COR-L47 (cell line): ENCODE measurements at places on chromosomes 1 and 21.

- no peak for DNase-seq
These were observed 19.1 kb upstream of the NRDC start for GRCh38 chr1:51897699-51898031.

GRCh38 chr1:27349784-27350662, 8.2 kb downstream of the SYTL1 start:
- peak; percentile 77 for DNase-seq

DNA sequence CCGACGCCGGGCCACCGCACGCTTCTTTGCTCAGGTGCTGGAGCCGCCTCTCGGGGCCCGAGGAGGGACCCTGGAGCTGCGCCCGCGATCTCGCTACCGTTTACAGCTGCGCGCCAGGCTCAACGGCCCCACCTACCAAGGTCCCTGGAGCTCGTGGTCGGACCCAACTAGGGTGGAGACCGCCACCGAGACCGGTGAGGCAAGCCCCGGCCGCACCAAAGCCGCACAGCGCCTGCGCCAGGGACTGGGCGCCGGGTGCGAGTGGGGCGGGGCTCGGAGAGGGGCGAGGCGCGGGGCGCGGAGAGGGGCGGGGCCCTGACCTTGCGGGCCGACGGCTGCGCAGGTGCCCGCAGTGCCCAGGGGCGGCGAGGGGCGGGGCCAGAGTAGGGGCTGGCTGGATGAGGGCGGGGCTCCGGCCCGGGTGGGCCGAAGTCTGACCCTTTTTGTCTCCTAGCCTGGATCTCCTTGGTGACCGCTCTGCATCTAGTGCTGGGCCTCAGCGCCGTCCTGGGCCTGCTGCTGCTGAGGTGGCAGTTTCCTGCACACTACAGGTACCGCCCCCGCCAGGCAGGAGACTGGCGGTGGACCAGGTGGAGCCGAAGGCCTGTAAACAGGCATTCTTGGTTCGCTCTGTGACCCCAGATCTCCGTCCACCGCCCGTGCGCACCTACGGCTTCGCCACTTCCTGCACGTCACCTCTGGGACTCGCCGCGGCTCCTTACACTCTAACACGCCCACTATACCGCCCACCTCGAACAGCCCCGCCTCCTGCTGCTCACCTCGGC, 9.8 kb upstream of the CDC20 start:
- DNase-seq = peak; percentile 94

- peak; percentile 71 for DNase-seq
These were observed 88.3 kb downstream of the S1PR1 start for GRCh38 chr1:101325144-101325543.

DNA sequence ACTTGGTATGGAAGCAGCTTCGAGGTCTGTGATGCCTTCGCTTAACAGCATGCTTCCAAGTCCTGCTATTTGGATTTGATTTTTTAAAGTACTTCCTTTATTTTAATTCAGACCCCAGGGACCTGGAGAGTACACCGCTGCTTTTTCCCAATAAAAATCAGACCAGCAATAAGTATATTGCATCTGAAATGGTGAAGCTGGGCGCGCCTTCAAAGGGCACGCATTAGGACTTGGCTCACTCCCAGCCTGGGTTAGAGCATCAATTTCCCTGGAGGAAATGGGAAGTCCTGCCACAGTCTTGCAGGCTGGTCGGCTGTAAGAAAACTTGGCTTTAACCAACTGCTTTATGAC, 325.1 kb downstream of the RRAGC start:
- no peak for DNase-seq

DNA sequence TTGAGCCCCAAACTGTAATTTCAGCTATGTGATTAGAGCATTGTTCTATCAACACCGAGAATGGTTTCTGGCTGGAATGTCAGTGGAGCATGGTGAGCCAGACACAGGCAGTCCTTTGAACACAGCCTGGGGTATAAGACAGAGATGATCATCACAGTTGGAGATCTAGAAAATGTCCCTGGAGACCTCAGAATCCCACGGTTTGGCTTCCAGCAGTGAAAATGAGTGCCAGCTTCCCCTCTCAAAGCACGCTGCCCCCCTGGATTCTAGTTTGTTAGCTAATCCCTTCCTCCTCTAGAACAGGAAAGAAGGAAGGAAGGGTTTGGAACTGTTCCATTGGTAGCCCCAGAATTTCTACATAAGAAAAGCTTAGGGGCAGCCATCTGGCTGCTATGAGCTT, 59.9 kb upstream of the JAK1 start:
- DNase-seq = peak; percentile 84

DNA sequence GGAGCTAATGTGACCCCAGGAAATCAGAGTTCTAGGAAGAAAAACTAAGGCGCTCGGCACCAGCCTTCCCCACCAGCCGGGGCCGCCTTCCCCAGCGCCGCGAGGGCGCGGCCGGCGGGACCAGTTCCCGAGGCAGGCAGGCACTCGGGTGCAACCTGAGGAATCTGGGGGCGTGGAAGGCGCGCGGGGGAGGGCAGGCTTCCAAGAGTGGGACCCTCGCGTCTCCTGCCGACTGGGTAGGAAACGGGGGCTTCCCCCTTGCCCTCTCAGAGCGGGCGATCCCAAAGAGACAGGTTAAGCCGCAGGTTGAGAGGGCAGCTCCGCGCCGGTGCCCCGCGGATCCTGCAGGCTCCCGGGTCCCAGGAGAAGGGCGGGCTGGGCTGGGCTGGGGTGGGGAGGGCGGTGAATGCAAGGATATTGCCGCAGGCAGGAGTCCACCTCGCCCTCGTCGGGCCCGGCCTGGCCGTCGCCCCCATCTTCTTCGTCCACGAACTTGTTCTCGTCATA, 431 bp downstream of the ARPC5 start:
- no peak for DNase-seq

DNA sequence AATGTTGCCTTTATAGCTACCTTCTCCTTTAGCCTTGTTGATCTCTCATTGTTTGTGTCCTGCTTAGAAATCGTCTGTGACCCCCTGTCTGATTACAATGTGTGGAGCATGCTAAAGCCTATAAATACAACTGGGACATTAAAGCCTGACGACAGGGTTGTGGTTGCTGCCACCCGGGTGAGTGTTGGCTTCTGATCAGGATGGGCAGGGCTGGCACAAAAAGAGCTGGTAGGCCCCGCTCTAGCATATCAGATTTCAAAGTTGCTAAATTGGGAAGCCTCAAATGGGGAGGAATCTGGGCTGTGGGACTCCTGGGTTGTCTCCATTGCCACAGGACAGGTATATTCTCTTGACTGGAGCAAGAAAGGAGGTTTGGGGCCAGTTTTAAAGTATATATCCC, 8.4 kb downstream of the NCSTN start:
- DNase-seq = no peak

DNA sequence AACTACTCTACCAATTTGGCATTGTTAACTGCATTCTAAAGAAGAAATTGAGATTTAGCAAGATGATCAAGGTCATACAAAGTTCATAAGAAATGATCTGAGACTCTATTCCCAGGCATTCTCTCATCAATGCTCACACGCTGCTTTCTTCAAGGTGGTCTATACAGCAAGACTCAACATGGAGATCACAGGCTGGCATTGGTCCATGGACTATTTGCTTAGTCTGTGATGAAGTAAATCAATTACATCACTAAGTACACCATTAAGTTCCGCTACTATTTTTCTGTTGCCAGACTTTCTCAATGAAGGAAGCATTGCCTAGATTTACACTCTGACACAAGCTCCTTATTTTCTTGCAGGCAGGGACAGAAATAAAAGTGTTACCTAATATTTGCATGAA, 51.9 kb upstream of the CYP2J2 start:
- DNase-seq = no peak

- no peak for DNase-seq
These were observed 37.2 kb upstream of the SLC6A9 start for GRCh38 chr1:44068442-44068921.
